ENCODE measurements at places on chromosomes 2 and 18. TPM values are rescaled to one million over a fixed set of nuclear protein-coding genes. Genes with fewer than 3 reads are reported as not detected.

The TNFAIP6 gene
- total RNA-seq: 1.2 TPM

The THAP4 gene
- 51.5 TPM for total RNA-seq

The NCKAP5 gene
- 2.1 TPM for total RNA-seq

The OTOS gene
- not detected for total RNA-seq

The MC4R gene
- not detected for total RNA-seq

The C2orf15 gene
- 7.8 TPM for total RNA-seq

The THSD7B gene
- total RNA-seq: 0.16 TPM

The STEAP3 gene
- total RNA-seq: 0.94 TPM

The AGXT gene
- not detected for total RNA-seq

The CXCR1 gene
- total RNA-seq: not detected

The IL1RL2 gene
- total RNA-seq: not detected

The ELOA2 gene
- not detected for total RNA-seq

Data from mesothelial cell of epicardium (in vitro differentiated cells).